ENCODE measurements at places on chromosomes 4 and X.

DNA sequence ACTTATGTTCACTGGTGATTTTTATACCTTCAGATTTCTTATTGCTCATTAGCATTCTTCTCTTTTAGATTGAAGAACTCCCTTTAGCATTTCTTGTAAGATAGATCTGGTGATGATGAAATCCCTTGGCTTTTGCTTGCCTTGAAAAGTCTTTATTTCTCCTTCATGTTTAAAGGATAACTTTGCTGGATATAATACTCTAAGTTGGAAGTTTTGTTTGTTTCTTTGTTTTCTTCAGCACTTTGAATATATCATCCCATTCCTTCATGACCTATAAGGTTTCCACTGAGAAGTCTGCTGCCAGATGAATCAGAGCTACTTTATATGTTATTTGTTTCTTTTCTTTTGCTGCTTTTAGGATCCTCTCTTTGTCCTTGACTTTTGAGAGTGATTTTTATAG lies 18.5 kb downstream of the CC2D2A start:
- no peak for DNase-seq

DNA sequence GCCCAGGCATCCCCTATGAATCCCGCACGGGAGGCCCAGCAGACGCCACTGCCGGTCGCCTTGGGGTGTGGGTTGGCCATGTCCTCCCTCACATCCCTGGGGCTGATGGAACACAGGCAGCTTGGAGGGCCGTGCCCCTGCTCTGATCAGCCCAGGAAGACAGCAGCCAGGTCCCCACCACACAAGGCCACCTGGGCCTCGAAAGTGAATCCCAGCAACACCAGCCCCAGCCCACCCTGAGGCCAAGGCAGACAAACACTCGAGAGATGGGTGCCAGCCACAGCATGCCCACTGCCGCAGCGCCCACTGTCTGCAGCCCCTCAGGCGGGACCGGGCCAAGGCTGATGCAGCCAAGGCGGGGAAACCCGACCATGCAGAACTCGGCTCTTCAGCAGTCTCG lies 85.5 kb downstream of the HMX1 start:
- no peak for DNase-seq

- no peak for DNase-seq
Measured at GRCh38 chr4:55887594-55887993, 34.1 kb downstream of the EXOC1 start.

GRCh38 chrX:8738588-8739189 lies 6.8 kb upstream of the ANOS1 start:
- peak; percentile 29 for DNase-seq

DNA sequence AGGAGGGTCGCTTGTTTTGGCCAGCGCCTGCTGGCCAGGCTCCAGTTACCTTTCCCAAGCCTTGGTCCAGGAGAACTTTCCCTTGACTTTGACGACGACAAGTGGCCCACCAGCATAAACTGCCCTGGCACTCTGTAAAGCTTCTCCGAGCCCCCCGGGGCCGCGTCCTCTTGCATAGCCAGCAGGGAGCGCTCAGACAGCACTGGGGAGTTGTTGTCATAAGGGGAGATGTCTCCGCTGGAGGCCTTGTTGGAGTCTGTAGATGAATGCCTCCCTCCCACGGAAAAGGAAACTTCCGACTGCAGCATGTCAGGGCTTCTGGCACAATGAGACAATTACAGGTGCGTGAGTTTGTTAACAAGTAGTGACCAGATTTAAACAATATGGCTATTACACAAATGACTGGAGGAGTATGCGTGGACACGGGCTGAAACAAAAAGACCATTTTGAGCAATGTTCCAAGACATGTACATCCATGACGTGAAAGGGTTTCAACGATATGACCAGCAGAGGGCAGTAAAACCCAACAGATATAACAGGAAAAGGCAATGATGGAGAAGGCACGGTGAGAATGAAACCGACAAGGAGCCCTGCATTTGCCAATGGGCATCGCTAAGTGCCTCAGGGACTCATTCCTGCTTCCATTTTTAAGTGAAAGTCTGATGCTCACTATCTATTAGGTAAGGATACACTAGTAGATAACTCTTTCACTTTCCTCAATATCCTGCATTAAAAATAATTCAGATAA lies 33.0 kb downstream of the HCCS start:
- peak; percentile 42 for DNase-seq

- DNase-seq, result no peak
Measured at GRCh38 chr4:182758273-182758672, 158.9 kb downstream of the DCTD start.

- no peak for DNase-seq
Measured at GRCh38 chrX:47608130-47608810, 11.4 kb downstream of the SYN1 start.

GRCh38 chrX:53122013-53122412 lies 28.1 kb downstream of the KANTR start:
- DNase-seq, result no peak

- DNase-seq, result no peak
Measured at GRCh38 chrX:103616676-103617186, 9.0 kb downstream of the TCEAL3 start.

GRCh38 chr4:84417997-84418709 lies 80.9 kb downstream of the NKX6-1 start:
- DNase-seq, result no peak

GRCh38 chrX:79182616-79183015 lies 38.1 kb downstream of the GPR174 start:
- DNase-seq, result peak; percentile 13

DNA sequence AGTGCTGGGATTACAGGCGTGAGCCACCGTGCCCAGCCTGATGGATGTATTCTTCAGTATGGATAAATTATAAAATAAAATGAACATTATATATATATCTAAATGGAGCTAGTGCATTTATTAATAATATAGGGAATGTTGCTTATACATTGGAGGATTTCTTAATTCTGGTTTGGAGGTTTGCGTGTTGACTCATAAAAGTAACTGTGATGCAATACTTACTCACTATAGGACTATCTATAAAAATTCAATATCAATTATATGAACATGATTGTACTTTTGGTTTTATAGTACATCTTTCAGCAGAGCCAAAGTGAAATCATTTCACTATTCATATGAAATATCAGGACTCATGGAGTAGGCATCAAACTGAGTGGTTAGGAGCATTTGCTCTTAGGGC lies 3.2 kb upstream of the AREG start:
- no peak for DNase-seq

DNA sequence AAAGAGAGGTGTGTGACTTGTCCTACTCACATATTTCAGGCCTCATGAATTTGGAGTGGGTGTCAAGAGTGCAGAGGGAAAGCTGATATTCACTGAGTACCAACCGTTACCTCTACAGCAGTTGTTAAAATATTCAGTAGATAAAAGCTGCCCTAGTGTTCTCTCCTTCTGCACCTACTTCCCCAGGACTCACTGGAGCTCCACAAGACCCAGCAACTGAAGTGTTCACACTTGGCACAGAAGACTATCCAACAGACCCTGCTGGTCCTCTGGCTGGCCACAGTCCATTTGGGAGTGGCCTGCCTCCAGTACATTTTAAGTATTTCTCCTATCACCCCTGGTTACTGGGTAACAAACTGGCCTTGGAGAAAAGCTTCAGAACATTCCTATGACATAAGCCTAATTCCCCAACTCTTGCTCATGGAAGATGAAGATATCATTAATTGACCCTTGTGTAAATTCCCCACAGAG lies 70.8 kb downstream of the PPARGC1A start:
- no peak for DNase-seq

DNA sequence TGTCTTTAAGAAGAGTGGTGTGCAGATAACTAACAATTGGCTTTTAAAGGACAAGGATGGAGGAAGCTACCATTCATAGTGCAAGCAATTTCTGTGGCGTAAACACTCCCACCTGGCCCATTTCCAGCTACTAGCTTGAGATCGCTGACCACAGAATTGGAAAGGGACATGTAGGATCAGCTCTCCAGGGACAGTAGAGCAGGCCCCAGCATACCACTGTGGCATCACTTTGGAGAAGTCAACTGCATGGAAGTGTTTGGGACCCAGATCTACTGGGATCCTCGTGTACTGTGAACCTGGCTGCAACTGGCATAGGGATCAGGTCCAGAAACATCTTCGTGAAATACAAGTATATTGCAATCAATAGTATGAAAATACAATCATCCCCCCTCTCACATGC lies 515.0 kb downstream of the INPP4B start:
- no peak for DNase-seq

DNA sequence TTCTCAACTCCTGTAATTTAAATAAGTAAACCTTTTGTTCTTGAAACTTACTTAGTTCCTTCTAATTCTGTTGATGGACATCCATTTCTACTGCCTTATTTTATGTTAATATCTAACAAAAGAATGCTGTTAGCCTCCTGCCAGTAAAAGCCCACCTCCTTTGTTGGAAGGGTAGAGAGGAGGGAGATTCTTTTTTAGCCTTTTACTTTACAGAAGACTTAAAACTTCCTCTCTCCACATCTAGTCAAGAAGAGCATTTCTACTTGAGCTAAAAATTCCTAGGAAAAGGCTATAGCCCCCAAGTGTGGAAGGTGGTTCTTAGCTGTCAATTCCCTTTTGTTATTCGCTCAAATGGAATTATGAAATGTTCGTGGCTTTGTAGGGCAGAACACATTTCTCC lies 118.7 kb downstream of the ZIC3 start:
- DNase-seq, result no peak

GRCh38 chr4:71348586-71348985 lies 9.8 kb downstream of the SLC4A4 start:
- no peak for DNase-seq

DNA sequence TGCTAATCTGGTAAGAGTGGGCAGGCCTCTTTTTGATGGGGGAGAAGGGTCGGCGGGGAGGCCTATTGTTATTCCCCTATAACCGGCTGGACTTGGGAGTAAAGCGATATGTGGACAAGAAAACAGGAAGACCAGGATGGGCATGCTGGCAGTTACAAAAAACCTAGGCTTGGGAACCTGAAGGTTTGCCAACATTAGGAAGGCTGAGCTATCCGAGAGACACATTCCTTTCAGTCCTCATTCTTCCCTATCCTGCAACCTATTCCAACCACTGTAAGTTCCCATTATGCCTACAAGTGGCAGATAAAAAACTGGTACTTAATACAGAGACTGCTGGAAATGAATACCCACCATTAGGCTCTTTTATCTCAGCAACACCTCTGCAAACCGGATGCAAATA lies 32.4 kb upstream of the CT47C1 start:
- DNase-seq, result no peak

- peak; percentile 20 for DNase-seq
Measured at GRCh38 chr4:89829470-89830138, 7.4 kb downstream of the SNCA start.

- DNase-seq, result no peak
Measured at GRCh38 chr4:48197643-48198237, 63.7 kb upstream of the TXK start.

DNA sequence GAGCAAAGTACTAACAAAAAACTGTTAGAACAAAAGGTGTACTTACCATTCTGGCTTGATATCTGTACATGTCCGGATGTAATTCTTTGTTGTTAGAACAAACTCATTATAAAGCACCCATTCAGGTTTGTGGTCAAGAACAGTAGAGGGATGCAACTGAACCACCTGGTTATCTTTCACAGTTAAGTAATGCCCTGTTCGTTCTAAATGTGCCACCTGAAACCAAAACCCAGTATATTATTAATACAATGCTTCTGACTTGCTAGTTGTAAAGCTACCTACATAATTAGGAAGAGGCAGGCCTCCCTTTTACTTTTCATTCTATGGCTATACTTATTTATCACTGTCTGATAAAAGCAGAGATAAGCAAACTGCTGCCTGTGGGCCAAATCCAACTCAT lies 54.8 kb downstream of the DHX15 start:
- no peak for DNase-seq

GRCh38 chrX:39854772-39855747 lies 242.7 kb downstream of the BCOR start:
- peak; percentile 78 for DNase-seq

- no peak for DNase-seq
Measured at GRCh38 chr4:68342134-68342533, 7.8 kb downstream of the YTHDC1 start.

DNA sequence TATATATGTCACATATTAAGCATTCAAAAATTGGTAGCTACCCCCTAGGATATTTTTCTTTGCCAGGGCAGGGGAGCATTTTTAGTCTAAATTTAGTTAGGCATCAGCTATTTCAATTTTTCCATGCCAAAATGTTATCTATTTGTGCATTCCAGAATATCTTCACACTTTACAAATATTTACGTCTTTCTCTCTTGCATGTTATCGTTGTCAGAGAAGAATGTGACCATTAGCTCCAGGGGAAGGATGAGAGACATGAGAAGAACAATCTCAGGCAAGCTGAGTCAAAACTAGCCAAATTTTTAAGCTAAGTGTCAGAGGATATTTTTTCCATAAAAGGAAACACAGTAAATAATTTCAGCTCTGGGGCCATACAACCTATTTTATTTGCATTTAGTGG lies 885.0 kb upstream of the EPHA5 start:
- DNase-seq, result no peak

- no peak for DNase-seq
Measured at GRCh38 chr4:67512501-67512900, 32.8 kb downstream of the CENPC start.

- no peak for DNase-seq
Measured at GRCh38 chr4:152676052-152676854, 3.5 kb downstream of the TMEM154 start.

DNA sequence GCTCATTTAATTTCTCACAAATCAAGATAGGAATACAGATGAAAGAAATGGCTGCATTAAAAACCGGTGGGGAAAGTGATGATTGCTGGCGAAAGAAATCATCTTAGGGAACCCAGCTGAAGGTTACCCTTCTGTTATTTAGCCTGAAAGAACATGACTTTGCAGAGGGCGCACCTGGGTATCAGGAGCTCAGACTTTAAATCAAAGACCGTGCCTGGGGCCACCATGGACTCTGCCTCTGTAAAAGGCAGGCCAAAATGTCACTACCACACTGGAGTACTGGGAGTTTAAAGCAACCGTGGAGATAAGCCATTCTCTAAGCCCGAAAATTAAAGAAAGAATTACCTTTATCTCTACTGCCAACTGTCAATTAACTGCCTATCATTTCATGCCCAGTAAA lies 24.3 kb downstream of the GPC3 start:
- DNase-seq, result no peak

DNA sequence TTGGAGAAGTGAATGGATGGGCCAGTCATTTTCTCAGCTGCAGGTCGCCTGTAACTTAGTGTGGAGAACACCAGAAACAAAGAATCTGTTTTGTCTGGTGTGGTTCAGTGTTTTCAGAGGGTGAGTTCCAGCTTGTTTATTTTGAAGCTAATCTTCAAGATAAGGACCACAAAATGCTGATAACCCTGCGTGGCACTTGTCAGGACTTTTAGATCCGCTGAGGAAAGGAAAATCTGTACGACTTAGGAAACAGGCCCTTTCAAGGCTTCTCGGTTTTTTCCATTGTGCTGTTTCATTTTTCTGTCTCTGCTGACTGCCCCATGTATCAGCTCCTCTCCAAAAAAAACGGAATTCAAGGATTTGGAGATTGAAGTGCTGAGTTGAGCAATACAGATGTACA lies 8.7 kb upstream of the ANAPC4 start:
- DNase-seq, result no peak
